IPS DF 19.7 (cell line): ENCODE measurements at places on chromosomes 1 and 21.
A peak's percentile ranks its signal among the peaks of the same experiment; 100 is the strongest.

GRCh38 chr1:61481315-61481715 lies 243.6 kb downstream of the TM2D1 start:
- DNase-seq = no peak

GRCh38 chr1:66175581-66175980 lies 358.4 kb upstream of the SGIP1 start:
- no peak for DNase-seq

DNA sequence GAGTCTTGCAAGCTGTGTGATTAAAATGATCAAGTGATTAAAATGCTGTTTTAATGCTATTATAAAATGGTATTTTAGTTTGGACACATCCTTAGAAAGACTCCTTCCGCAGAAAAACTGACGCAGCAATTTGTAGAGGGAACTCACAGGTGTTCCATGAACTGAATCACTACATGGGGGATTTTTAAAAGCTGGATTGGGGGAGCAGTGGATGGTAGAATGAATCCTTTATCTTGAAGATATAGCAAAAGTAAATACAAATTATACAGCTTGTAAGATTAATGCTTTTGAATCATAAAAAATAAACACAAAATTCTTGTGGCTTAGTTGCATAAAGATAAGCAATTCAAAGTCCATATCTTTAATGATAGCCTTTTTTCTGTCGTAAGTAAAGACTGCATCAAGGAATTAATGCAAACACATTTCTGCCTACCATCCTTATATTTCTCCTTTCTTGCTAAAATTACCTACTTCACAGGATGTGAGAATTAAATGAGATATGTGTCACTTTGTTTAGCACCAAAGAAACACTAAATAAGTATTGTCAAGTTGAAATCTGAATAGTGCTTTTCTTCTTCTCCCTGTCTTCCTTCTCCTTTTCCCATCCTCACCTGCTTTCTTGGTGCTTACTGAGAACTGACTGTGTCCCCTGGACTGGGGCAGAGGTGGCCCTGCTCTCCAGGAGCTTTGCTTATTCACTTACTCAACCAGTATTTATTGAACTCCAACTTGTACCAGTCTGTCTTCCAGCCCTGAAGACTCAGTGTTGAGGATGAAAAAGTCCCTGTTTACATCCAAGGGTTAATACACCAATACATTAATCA lies 61.5 kb upstream of the F3 start:
- no peak for DNase-seq

- DNase-seq = no peak
Observed at GRCh38 chr1:56570924-56571372, 8.4 kb downstream of the PLPP3 start.

DNA sequence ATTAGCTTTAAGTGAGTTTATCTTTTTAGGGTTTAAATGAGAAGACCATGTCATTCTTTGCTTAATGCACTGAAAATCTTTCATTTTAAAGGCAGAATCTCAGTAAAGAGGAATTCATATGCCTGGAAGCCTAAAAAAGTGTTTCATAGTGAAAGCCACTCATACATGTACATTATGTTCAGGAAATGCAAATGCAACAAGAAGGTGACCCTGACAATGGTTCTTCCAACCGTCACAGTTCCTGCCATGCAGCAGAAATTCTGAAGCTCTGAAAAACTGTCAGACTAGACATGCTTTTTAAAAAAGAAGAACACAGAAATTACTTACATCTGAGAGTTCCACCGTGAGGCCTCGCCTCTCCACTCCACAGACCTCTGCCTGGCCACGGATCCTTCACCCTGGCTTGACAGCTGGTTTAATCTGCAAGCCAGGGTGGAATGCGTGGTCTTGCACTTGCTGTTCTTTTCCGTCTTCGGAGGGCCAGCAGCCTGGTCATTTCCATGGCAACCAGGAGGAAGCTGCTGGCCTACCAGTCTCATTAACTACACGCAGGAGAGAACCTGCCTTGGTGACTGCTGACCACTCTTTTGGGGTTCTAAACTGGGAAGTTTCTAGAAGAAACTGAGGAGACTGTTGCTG lies 41.8 kb upstream of the PAXBP1 start:
- DNase-seq = no peak

DNA sequence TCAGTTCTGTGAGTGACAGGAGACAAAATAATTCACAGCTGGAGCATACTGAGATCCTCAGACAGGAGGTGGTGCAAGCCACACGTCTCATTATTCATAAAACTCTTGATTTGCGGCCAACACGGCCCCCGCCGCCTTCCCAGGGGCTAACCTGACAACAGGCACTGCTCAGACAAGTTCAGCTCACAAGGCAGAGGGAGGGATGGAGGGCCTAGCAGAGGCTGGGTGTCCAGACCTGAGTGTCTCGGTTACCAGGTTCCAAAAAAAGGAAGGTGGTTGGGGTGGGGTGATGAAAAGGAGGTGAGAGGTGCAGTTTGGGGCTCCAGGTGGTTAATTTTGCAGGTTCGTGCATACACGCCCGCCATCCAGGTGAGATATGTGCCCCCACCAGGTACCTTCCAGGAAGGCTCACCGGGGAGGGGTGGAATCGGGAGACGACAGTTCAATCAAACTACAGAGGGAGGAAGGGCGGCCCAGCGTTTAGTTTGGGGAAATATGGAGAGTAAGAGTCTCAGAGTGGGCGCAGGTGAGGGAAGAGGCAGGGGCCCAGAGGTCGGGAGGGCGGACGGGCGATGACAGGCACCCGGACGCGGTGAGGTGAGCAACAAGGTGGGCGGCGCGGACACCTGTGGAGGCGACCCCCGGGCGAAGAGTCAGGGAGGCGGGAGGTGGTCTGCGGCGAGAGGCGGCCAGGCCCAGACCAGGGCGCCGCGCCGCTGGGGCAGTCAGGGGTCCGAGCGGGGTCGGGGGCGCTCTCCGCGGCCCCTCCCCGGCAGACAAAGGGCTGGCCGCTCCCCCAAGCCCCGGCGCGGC lies 629 bp downstream of the CTNNBIP1 start:
- no peak for DNase-seq

GRCh38 chr1:38608202-38608864 lies 251.2 kb downstream of the RRAGC start:
- peak; percentile 68 for DNase-seq

GRCh38 chr1:37716321-37716720 lies 24.0 kb downstream of the CDCA8 start:
- DNase-seq = no peak

DNA sequence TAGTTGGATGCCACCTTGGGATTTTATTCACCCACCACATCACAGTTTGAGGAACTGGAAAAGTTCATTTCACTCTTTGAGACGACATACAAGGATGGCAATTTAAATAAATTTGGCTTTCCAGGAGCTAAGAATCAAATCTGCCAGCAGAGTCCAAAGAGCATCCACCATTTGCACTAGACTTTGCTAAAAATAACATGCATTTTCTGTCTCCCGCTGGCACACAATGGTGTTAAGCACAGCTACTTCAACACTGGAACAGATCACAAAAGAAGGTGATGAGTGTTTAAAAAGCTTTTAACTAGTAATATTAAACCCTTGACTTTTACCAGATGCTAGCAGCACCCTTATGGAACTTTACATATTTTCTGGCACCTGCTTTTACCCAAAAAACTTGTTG lies 44.6 kb downstream of the MAEL start:
- DNase-seq = no peak

GRCh38 chr1:100730130-100730529 lies 10.6 kb downstream of the VCAM1 start:
- no peak for DNase-seq

DNA sequence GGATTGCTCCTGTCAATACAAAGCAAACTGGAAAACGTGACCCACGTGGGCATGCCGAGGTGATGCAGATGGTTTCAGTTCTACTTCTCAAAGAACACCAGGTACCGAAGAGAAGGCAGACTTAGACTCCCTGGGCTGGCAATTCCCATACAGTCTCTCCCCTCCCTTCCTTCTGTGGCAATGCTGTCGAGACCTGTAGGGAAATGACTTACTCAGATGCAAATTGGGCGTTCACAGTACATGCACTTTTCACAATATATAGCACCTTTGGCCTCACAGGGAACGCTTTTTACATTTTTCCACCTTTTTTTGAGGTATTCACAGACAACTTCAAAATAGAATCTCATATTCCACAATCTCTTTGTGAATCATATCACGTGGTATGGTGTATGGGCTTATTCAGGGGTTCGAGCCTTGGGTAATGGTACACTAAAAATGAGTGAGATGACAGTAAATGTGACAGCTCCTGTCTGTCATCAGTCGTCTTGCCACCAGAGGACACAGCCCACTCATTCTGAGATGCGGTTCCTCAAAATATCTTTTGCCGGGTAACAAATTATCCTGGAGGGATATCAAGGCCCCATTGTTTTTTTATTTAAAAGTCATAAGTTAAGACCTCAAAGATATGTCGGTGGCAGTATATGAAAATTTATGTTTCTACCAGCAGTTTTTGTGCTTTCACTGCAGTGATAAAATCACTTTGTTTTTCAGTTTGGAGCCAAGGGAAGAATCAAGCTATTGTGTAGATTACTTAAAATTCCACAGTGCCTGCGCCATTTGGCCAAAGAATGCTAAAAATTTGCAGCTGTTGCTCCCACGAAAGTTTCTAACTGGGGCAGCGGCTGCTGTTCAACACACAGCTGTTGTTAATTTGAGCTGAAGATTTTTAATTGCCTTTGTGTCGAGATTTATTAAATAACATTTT lies 168.4 kb downstream of the ZZZ3 start:
- DNase-seq = no peak

GRCh38 chr1:173240609-173241008 lies 33.5 kb upstream of the TNFSF4 start:
- DNase-seq = no peak
